Caki2 (cell line): ENCODE measurements at places on chromosomes 16 and 17. TPM values are rescaled to one million over a fixed set of nuclear protein-coding genes. Genes with fewer than 3 reads are reported as not detected.

- no peak for DNase-seq
Observed at GRCh38 chr16:68920349-68920748, 77.0 kb downstream of the TANGO6 start.

GRCh38 chr16:23952128-23952970, 116.6 kb downstream of the PRKCB start:
- DNase-seq: no peak

SP2 gene
- 0.03 TPM in 1 of 2 replicates, not detected in the other for total RNA-seq

BAIAP3 gene
- 4.5 TPM in 2 replicates for total RNA-seq

DNA sequence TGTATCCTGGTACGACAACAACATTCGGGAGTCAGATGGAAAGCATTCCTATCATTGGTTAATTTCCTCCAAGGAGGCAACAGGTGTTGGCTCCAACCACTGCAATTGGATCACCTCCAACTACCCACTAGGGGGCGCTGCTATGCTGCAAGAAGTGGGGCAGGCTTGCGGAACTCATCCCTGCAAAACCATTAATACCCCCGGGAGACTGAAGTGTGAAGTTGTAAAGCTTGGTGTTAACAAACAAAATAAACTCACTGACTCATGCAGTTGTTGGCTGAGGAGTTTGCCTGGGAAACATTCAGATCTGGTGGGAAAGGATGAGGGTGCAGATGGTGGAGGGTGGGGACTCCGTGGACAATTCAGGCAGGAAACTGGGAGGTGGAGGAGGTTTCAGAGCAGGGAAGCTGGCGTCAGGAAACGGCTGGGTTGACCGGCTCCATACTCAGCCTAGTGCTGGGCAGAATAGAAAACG, 84.9 kb downstream of the HS3ST2 start:
- peak; percentile 88 for DNase-seq

DNA sequence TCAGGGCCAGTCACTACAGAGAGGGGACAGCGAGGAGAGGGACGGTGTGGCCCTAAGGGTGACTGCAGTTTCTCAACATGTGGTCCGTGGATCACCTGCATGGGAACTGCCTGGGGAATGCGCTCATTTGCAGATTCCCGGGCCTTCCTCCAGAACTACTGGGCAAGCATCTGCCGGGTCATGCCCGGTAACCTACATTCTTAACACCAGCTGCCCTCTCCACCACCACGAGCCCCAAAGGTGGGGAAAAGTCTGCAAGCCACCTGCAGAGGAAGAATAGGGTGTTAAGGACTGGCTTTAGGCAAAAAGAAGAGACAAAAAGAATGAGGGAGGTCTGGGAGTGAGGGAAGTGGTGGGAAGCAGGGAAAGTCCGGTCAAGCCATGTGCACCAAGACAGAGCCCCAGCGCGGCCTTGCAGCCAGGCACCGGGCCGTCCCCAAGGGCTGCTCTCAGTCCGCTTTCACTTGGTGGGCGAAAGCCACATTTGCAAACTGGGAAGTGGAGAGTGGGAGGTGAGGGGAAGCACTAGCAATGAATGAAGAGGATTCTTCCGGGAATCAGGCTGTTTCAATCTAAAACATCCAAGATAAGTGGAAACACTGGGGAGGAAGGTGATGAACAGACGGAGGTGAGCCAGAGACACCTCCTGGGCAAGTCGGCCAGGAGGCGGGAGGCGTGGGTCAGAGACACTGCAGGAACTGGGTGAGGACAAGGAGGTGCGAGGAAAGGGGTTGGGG, 70.3 kb downstream of the N4BP1 start:
- DNase-seq: no peak

DNA sequence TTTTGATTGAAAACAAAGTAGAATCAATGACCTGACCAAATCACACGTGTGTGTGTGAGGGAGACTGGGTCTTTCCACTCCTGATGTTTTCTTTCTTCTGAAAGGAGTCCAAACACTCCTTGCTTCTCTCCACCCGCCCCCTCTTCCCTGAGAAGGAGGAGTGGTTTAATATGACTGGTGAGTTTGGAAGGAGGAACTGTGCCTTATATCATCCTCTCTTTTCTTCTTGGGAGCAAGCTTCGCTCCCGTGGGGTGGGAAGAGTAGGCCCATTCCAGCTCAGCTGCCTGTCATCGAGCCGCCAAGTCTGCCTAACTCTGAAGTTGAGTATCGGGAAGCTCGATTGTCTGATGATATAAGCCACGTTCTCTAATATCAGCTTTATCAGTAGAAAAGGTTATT, 96.5 kb downstream of the YPEL2 start:
- DNase-seq: no peak

DNA sequence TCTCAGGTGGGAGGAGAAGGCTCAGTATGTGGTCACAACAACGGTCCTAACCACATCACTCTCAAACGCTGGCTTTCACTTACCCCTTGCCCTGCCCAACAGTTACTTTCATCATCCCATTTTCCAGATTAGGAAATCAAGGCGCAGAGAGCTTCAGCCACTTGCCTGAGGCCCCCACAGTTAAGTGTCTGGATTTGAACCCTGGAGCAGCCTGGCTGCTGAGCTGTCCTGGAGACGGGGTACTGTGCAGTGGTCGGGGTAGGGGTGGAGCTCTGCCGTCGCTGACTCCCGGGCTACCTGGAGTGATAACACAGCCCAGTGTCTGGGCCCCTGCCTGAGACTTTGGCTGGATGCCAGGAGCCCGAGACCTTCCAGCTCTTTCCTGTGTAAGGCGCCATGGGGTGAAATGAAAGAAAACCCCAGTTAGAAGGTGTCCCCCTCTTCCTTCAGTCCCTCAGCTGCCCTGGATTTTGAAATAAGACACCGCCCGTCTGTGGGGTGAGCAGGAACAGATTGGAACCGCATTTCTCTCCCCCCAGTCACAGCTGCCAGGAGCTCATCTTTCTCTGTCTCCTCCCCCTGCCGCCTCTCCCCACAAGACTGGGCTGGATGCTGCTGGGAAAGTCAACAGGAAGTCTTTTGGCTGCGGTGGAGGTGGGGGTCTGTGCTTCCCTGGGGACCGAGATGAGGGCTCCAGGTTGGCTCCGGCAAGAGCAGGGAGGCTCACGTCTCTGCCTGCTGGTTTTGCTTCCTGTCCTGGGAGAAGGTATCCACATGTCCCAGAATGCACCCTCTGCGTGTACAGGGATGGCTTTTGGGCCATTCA, 280.2 kb downstream of the SEC14L1 start:
- DNase-seq: no peak

GRCh38 chr17:59652119-59652518, 32.4 kb downstream of the CLTC start:
- no peak for DNase-seq

- no peak for DNase-seq
Observed at GRCh38 chr17:977166-977565, 2.4 kb downstream of the NXN start.

KRT17 gene
- not detected in 2 replicates for total RNA-seq

HOXB8 gene
- 0.47 TPM in 1 of 2 replicates, not detected in the other for total RNA-seq

DNA sequence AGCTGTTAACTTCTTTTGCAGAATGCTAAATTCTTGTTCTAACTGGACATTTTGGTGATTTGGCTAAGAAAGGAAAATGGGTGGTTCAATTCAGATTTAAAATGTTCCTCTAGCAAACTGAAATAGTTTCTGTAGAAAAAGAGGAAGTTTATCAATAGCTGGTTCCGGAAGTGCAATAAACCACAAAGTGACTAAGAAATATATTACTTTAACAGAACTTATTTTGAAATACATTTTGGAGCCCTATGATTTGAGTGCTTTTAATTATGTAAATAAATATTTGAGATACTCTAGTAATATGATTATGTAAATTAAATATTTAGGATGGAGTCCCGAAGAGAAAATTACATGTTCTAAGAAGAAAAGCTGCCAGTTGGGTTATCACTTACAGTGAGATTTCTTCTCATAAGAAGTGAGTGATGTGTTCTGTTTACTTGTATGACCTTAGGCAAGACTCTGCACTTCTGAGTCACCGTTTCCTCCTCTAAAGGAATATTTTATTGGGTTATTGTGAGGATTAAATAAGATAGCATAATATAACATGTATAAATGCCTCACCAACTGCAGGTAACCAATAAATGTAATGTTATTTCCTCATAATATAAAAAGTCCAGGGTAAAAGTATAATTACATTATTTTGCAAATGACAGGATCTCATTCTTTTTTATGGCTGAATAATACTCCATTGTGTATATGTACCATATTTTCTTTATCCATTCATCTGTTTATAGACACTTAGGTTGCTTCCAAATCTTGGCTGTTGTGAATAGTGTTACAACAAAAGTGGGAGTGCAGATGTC, at the start of gene EVI2B:
Gene EVI2B, minus strand, starts transcription at position 73 of the 800 bp plus-strand sequence. CDS start 8,445 bp downstream, outside the sequence.
- no peak for DNase-seq

CSHL1 gene
- total RNA-seq: not detected in 2 replicates

DNA sequence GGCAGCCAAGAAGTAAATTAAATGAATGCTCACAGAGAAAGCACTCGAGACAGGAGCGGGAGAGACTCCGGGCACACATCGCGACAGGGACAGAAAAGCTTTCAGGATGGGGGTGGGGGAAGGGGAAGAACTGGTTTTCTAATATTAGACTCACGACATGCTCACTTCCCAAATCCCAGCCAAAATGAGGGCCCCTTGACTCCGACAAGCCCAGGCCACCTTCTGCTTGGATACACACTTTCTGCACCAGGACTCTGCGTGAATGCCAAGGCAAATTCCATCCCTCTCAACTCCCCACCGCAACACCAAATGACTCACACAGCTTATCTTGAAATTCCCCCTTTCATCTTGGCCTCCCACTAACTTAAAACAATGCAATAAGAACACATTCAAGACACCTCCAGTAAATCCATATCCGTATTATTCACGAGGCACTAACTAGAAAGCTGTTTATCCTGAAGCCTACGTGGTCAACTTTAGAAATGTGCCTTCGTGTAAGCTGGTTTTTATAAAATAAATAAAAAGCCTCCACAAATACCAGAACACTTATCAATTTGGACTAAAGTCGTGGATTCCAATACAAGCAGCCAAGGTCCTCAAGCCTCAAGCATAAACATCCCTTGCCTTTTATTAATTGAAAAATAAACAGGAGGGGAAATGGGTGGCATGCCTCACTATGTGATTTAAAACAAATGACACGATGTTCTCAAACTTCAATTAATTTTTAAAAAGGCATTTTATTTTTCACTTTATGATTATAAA, 46.1 kb downstream of the NXN start:
- DNase-seq: peak; percentile 92

GRCh38 chr16:51845586-51846305, 694.7 kb upstream of the SALL1 start:
- DNase-seq: peak; percentile 59

DNA sequence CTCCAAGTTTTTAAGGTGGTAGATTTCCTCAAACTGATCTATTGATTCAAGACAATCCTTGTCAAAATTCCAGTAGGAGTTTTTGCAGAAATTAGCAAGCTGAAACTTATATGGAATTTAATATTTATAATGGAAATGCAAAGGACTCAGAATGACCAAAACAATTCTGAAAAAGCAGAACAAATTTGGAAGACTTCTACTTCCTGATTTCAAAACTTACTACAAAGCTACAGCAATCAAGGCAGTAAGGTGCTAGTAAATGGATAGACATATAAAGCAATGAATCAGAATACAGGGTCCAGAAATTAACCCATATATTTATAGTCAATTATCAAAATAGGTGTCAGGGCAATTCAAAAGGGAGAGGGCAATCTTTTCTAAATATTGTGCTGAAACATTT, 11.8 kb upstream of the IL21R start:
- DNase-seq: no peak

- peak; percentile 61 for DNase-seq
Observed at GRCh38 chr16:85003076-85003475, 8.3 kb downstream of the ZDHHC7 start.

DNA sequence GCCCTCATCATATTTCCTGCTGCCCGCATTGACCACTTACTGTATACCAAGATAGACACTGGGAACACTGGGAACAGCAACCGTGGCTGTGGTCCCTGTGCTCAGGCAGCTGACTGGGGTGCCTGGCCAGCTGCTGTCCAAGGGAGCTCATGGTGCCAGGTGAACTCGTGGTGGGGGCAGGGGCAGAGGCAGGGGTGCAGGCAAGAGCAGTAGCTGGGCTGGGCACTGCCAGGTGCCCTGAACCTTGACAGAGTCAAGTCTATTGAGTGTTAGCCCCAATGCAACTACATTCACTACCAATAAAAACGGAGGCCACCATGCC, 202.5 kb downstream of the C16orf78 start:
- DNase-seq: no peak

- no peak for DNase-seq
Observed at GRCh38 chr17:71656964-71657858, 463.6 kb upstream of the SOX9 start.

- no peak for DNase-seq
Observed at GRCh38 chr17:48014595-48015111, 22.9 kb downstream of the COPZ2 start.

GRCh38 chr17:58172369-58173071, 5.7 kb downstream of the OR4D2 start:
- DNase-seq: no peak

- no peak for DNase-seq
Observed at GRCh38 chr16:12529582-12529981, 274.1 kb downstream of the CPPED1 start.

DNA sequence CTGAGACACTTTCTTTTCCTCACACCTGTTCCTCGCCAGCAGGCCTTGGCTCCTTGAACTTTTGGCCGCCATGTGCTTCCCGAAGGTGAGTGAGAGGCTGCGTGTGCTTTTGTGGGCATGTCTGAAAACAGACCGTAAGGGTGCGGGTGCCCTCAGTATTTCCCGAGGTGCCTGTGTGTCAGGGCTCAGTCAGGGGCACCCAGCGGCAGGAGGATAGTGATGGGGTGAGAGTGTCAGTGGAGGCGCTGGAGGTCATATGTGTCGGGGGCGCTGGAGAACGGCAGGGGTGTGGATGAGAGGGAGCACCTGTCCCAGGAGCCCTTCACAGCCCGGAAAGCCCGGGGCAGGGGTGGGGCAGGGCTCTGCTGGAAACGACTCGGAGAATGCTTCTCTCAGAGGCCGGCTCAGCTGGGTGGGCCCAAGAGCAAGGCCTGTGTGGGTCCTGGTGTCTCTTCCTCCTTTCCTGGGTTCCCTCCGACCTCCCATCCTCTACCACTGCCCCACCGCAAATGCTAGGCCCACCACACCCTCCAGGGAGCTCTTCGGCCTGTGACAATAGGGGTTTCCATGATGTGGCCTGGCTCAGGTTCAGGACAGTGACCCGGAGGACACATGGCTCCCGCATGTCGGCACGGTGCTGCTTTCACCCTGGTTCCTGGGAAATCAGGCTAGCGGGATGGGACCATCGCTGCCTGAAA, 451 bp downstream of the IL32 start:
- DNase-seq: no peak

DNA sequence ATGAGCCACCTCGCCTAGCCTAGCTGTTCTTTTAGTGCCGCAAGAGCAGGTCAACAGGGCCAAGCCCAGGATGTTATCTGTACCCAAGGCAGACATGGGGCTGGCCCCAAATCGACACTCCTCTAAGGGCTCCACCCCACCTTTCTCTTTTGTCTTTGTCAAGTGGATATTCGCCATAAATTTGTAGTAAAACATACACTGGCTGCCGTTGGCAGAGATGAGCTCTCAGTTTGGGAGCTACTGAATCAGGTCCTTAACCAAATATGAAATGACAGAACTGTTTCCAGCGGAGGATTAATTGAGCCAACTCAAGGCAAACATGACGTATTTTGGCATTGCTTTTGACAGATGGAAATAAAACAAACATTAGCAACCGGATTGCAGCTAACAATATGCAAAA, 556.9 kb upstream of the CDH5 start:
- no peak for DNase-seq

- DNase-seq: peak; percentile 6
Observed at GRCh38 chr17:633641-634101, 81.0 kb downstream of the VPS53 start.

PRKCB gene
- not detected in 2 replicates for total RNA-seq
